ENCODE measurements at places on chromosomes 1 and 21.

GRCh38 chr1:84861988-84862644 is 30.9 kb downstream of the LPAR3 start:
- DNase-seq = no peak

DNA sequence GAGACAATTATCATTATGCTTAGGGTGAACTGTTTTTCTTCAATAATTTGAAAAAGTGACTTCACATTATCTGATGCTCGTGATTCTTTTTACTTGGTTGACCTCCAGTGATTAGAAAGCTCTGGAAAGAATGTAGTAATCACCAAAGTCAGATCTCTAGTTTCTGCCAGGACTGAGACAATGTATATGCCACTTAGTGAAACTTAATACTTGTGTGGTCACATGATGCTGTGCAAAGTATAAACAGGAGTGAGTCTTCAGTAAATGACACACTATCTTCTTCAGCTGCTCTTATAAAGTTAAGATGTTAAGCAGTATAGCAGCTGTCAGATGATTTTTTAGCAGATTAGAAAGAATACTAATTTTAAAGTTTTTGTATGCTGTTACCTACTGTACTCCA is 17.2 kb downstream of the VCAM1 start:
- DNase-seq = no peak

DNA sequence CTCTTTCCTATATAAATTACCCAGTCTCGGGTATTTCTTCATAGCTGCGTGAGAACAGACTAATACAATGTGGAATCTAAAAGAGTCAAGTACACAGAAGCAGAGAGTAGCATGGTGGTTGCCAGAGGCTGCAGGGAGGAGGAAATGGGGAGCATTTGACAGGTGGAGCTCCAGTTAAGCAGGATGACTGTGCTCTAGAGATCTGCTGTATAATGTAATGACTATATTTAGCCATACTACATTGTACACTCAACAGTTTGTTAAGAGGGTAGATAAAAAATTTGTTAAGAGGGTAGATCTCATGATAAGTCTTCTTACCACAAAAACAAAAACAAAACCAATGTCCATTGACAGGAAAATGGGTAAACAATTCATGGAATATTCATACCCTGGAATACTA is 82.1 kb downstream of the MT1HL1 start:
- no peak for DNase-seq

GRCh38 chr1:915295-916172 is 8.2 kb upstream of the SAMD11 start:
- no peak for DNase-seq

- no peak for DNase-seq
Measured at GRCh38 chr1:115076384-115076915, 12.9 kb downstream of the TSPAN2 start.

DNA sequence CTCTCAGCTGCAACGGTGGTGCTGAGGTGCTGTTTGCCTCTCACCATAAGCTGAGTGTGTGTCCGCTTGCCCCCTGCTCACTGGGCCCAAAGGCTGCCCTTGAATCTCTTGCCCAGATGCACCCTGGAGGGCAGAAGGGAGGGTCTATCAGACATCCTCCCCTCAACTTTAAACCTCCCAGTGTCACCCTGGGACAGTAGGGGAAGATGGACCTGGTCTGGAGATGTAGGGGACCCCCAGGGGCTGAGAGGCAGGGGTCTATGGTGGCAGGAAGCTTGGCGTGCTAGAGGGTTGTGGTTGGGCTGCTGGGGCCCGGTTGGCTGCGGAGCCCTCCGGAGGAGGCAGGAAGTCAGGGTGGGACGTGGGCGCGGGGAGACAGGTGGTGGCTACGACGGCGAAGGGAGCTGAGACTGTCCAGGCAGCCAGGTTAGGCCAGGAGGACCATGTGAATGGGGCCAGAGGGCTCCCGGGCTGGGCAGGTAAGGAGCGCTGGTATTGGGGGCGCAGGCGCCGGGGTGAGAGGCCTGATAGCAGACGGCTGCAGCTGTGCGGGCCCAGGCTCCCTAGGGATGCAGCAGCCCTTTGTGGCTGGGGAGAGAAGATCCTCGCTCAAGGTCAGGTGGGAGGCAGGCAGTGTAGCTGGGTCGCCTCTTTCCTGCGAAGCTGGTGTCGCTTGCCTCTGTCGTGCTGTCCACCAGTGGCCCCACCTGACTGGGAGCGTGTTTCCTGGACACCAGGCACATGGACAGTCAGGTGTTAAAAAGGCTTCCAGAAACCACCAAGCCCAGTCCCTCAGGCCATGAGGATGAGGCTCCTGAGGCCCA is at the start of gene LCK:
Gene LCK (plus strand): TSS at position 373 of the 824 bp plus-strand sequence. CDS start 23,065 bp downstream, outside the sequence.
- no peak for DNase-seq

- DNase-seq = no peak
Measured at GRCh38 chr1:91830242-91831131, 55.5 kb downstream of the TGFBR3 start.

GRCh38 chr1:180950321-180950720 is 37.6 kb downstream of the KIAA1614 start:
- DNase-seq = no peak

- DNase-seq = no peak
Measured at GRCh38 chr1:202200112-202200548, 6.5 kb downstream of the LGR6 start.

- DNase-seq = no peak
Measured at GRCh38 chr1:44002606-44003157, 11.3 kb downstream of the CCDC24 start.

DNA sequence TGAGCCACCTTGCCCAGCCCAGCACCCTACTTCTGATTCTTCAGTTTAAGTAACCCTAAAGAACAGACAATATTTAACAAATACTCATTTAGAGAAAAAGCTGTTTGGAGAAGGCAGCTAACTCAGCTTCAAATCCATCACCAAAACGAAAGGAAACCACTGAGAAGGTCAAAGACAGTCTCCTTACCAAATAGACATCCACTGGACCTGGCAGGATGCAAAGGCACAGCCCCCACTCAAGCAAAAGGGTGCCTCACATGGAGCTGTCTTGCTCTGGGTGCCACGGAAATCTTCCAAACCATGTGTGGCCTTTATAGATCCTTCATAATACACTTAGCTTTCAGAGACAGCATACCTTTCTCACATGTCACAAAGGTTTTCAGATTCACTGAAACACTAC is 165.5 kb downstream of the RERE start:
- DNase-seq = no peak

GRCh38 chr1:91685994-91686393 is 185.3 kb downstream of the CDC7 start:
- no peak for DNase-seq

GRCh38 chr21:29212446-29212845 is 82.0 kb downstream of the MAP3K7CL start:
- no peak for DNase-seq

DNA sequence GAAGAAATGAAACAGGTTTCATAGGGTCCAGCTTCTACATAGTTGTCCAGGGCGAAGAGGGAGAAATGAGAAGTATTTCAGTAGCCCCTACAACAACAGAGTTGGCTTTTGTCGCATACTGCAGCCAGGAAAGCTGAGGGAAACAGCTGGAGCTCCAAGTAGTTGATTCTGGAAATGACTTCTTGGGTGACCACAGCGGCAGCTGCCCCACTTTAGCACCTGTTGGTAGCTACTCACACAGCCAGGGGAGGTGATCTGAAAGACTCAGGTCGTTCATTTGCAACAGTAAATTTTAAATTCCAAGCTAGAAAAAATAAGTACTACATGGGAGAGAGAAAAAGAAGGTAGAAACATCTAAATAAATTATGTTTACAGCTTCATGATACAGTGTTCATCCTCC is 2.3 kb downstream of the TTC13 start:
- DNase-seq = no peak

GRCh38 chr1:161402446-161402845 is 34.8 kb upstream of the CFAP126 start:
- DNase-seq = no peak

DNA sequence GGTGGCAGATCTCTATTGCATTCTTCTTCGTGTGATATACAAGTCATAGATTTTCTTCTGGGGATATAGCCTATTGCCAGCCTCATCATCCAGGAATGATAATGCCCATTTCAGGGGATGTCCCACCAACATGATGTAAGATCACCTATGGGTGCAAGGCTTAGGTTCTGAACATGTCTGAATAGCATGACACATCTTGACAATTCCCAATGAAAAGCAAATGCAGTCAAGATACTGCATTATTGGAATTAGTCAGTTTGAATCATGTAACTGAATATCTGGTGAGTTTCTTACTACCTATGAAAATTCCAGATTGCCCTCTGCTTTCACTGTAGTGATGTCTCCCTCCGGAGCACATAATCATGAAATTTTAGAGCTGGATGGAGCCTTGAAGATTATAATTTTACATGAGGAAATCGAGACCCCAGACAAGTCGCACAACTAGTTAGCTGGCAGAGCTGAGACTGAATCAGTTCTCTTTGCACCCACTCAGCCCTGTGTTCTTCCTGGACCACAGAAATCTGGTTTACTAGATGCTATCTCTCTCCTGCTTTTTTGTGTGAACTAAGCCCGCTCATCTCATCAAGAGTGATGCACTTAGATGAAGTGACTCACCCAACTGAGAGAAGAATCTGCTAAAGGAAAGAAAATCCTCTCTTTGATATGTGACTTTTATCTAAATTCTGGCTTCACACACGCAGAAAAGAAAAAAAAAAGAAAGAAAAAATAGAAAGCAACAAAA is 65.0 kb downstream of the WDR64 start:
- no peak for DNase-seq

- DNase-seq = no peak
Measured at GRCh38 chr1:93081716-93082115, 2.6 kb downstream of the MTF2 start.

- no peak for DNase-seq
Measured at GRCh38 chr1:198253668-198254067, 96.9 kb downstream of the NEK7 start.

DNA sequence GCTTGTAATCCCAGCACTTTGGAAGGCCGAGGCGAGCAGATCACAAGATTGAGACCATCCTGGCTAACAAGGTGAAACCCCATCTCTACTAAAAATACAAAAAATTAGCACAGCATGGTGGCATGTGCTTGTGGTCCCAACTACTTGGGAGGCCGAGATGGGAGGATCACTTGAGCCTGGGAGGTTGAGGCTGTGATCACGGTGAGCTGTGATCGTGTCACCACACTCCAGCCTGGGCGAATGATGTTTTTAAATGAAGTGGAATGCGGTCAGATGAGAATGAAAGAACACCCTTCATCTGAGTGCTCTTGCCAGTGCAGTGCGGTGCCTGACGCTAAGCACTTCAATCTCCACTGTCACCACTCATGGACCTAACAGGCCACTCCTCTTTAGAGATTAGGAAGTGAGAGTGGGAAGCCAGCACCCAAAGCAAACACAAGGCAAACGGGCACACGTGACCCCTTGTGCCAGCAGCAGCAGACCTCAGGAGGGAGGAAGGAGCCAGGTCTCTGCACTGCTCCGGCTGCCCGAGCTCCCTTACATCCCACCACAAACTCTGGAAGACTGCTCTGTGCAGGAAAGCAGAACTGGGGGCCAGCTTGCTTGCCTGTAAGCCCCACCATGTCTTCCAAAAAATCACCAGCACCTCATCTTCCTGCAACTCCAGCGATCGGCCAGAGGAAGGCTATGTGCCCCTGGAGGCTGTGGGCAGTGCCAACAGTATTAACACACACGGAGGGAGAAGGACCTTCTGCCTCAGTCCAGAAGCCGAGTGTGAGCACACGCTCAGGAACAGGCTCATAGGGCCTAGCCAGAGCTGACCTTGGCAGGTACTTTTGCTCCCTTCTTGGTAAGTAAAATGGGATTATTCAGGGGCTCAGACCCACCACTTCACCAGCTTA is 9.7 kb downstream of the CTNNBIP1 start:
- peak; percentile 85 for DNase-seq

GRCh38 chr21:33069994-33070743 is at the start of gene OLIG1:
TSS of gene OLIG1 (plus strand) at chr21:33070141. CDS start at chr21:33070247, 106 bp downstream.
- DNase-seq = no peak
